ENCODE measurements at places on chromosomes 11 and 22. TPM values are rescaled to one million over a fixed set of nuclear protein-coding genes. Genes with fewer than 3 reads are reported as not detected.

The CCDC157 gene
- 4.3 TPM for total RNA-seq

The PANX2 gene
- 2.4 TPM for total RNA-seq

GRCh38 chr11:69374110-69374945 is 80.4 kb downstream of the MYEOV start:
- H3K27me3 ChIP-seq = no peaks in the 10 kb centered on the region
- no peaks in the 10 kb centered on the region for H3K4me1 ChIP-seq
- H3K36me3 ChIP-seq = no peaks in the 10 kb centered on the region
- H3K4me3 ChIP-seq = no peak overlapping the region

The APOL4 gene
- 0.52 TPM for total RNA-seq

DNA sequence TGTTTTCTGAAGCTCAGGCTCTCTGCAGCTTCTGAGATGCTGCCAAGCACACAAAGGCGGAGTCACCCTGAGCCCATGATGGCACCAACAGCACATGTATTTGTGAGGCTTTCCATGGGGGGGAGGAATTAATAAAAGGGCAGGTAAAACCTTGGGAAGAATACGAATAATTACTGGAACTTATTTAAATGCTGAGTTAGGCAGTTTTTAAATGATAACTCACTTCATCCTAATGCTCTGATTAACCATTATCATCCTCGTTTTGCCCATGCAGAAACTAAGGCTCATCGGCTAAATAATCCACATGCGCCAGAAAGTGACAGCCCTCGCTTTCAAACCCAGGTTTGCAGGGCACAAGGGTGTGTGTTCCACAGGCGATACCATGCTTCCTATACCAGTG is 35.4 kb downstream of the LARGE1 start:
- no peak overlapping the region for H3K4me3 ChIP-seq
- no peaks in the 10 kb centered on the region for H3K27me3 ChIP-seq
- no peak for DNase-seq
- H3K36me3 ChIP-seq = no peaks in the 10 kb centered on the region

DNA sequence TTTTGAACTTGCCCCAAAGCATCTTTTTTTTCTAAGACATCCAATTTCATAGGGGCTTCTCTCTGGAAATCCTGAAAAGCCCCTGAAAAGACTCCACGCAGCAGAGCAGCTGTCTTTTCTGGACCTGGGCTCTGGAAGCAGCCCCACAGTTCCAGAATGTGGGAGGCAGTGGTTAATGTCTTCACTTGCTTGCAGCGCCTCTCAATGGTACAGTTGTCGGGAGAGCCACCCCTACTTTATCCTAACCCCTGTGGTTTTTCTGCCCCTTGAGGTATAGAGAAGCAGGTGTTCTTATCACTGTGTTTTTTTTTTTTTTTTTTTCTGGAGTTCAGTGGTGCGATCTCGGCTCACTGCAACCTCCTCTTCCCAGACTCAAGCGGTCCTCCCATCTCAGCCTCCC is 83.4 kb upstream of the SORL1-AS1 start:
- peaks cover 43% of the 10 kb centered on the region for H3K36me3 ChIP-seq
- no peaks in the 10 kb centered on the region for H3K27me3 ChIP-seq
- no peak overlapping the region for H3K4me3 ChIP-seq
- H3K27ac ChIP-seq = no peak overlapping the region
- DNase-seq = no peak

- H3K27ac ChIP-seq = no peak overlapping the region
- no peaks in the 10 kb centered on the region for H3K4me1 ChIP-seq
- no peak for DNase-seq
- H3K4me3 ChIP-seq = no peak overlapping the region
These were observed 42.1 kb downstream of the PAMR1 start for GRCh38 chr11:35483131-35483820.

- no peaks in the 10 kb centered on the region for H3K27me3 ChIP-seq
- no peak for DNase-seq
- H3K36me3 ChIP-seq = no peaks in the 10 kb centered on the region
- H3K27ac ChIP-seq = no peak overlapping the region
These were observed 227.5 kb downstream of the ADAMTS15 start for GRCh38 chr11:130675917-130676316.

- H3K4me3 ChIP-seq = no peak overlapping the region
- H3K4me1 ChIP-seq = peaks cover 8% of the 10 kb centered on the region
- no peak overlapping the region for H3K27ac ChIP-seq
- no peak for DNase-seq
- no peaks in the 10 kb centered on the region for H3K27me3 ChIP-seq
These were observed 4.6 kb downstream of the MRPL49 start for GRCh38 chr11:65126624-65127274.

DNA sequence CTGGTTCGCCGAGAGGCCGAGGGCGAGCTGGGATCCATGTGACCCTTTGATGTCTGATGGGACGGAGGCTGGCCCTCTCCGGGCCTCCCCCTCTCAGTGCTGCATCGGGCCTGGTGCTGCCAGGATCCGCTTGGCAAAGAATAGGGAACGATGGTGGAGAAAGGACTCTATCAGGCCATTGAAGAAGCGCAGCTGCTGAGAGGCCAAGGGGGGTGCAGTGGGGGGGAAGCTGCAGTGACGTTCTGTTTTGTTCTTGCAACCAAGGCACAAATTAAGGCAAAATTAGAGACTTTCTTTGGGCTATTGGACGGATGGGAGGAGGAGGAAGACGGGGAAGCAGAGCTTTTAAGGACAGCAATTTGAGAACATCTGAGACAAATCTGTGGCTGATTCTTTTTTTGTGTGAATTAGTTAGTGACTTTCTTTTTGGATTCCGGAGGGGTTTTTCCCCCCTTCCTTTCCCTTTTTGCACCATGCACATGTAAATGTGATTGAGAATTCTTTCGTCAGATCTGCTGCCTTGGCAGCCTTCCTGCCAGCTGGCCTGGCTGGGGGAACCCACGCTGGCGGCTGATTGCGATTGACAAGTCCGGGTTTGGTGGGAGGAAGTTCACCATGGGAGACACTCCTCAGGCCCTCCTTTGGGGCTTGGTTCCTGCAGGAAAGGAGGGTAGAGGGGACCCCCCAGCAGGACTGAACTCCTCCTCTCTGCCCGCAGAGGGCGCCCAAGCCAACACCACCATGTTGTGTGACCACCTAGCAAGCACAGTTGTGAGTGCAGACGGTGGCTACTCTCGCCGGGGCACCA is 214.6 kb downstream of the NTM start:
- H3K4me3 ChIP-seq = no peak overlapping the region
- H3K36me3 ChIP-seq = no peaks in the 10 kb centered on the region
- no peaks in the 10 kb centered on the region for H3K4me1 ChIP-seq
- no peaks in the 10 kb centered on the region for H3K27me3 ChIP-seq

GRCh38 chr11:123490527-123490926 is 60.5 kb downstream of the GRAMD1B start:
- peaks cover 18% of the 10 kb centered on the region for H3K36me3 ChIP-seq
- H3K4me1 ChIP-seq = peaks cover 13% of the 10 kb centered on the region
- no peak for DNase-seq
- H3K27ac ChIP-seq = no peak overlapping the region

The MS4A1 gene
- 0.25 TPM for total RNA-seq

DNA sequence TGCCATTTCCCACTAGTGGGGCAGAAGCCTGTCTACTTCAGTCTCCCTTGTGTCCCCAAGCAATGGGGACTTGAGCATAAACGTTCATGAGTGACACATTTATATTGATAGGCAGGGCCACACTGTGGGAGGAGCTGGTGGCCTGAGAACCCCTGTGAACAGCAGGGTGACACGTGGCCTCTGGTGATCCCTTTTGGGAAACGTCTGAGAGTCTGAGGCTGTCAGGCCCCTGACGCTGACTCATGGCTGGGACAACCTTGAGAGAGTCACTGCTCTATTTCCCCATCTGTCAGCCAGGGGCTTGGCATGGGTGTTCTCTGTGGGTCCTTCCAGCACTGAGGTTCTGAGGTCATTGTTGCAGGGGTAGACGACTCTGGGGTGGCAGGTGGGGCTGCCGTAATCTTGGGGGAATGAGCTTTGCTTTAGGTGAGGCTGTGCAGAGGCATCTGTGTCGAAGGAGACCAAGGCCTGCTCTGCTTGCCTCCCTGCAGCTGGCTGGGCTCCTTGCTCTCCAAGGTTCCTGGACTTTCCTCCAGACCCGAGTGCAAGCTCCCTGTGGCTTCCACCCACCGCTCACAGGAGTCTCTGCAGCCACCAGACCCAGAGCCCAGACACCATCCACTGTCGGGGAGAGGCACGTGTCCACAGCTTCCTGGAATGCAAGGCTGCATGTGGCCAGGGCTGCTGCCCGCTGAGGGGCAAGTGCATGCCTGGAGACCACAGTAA is 54.7 kb downstream of the SMIM38 start:
- no peaks in the 10 kb centered on the region for H3K36me3 ChIP-seq
- DNase-seq = no peak
- H3K4me3 ChIP-seq = no peak overlapping the region
- peaks cover 6% of the 10 kb centered on the region for H3K4me1 ChIP-seq
- no peak overlapping the region for H3K27ac ChIP-seq

GRCh38 chr11:73141031-73141308 is 1.1 kb downstream of the FCHSD2 start:
- H3K27ac ChIP-seq = peak overlapping the region; percentile 96
- H3K27me3 ChIP-seq = no peaks in the 10 kb centered on the region
- peaks cover 28% of the 10 kb centered on the region for H3K4me1 ChIP-seq

GRCh38 chr11:83746921-83747585 is 460.9 kb upstream of the CCDC90B start:
- H3K4me3 ChIP-seq = no peak overlapping the region
- no peaks in the 10 kb centered on the region for H3K4me1 ChIP-seq
- H3K36me3 ChIP-seq = no peaks in the 10 kb centered on the region

The NXPE4 gene
- total RNA-seq = not detected

DNA sequence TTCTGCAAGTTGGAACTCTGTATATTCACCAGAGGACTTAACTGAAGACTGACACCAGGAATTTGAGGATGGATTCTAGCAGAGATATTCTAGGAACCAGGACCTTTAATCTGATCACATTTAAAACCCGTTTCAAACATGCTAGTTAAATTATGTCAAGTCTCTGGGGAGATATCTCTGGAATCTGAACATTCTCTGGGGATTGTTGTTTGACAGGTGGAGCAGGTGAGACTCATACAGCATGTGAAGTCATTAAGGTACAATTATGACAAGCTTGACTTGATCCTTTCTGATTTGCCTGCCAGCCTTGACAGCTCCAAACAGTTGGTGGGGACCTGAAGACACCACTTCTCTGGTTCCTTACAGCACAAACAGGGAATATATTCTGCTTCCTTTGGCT is 100.3 kb downstream of the FAT3 start:
- H3K27ac ChIP-seq = no peak overlapping the region
- no peak for DNase-seq
- no peaks in the 10 kb centered on the region for H3K36me3 ChIP-seq
- no peak overlapping the region for H3K4me3 ChIP-seq

The MIOX gene
- total RNA-seq = 0.25 TPM

- H3K27ac ChIP-seq = no peak overlapping the region
- no peak overlapping the region for H3K4me3 ChIP-seq
- no peak for DNase-seq
These were observed 681.1 kb downstream of the OPCML start for GRCh38 chr11:132851247-132851646.

DNA sequence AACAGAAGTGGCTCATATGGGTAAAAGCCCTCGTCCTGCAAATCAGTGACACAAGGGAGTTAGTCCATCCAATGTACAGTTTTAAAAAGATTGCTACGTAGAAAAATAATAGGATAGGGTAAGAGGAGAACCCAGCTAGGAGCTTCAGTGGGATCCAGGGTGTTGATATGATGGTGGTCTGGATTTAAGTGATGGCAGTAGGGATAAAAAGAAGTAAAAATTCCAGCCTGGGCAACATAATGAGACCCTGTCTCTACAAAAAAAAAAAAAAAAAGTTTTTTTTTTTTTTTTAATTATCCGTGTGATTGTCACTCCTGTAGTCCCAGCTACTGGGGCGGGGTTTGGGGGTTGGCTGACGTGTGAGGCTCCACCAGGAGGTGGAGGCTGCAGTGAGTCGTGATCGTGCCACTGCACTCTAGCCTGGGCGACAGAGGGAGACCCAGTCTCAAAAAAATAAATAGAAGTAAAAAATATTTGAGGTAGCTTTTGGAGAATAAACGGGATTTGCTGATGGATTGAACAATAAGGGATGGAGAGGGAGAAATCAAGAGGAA is 7.0 kb upstream of the L3MBTL2 start:
- H3K4me3 ChIP-seq = peak overlapping the region; percentile 86
- no peak overlapping the region for H3K27ac ChIP-seq
- peak; percentile 49 for DNase-seq
- H3K27me3 ChIP-seq = peaks cover 28% of the 10 kb centered on the region
- H3K4me1 ChIP-seq = peaks cover 5% of the 10 kb centered on the region
- no peaks in the 10 kb centered on the region for H3K36me3 ChIP-seq

The MPPED2 gene
- total RNA-seq = not detected

- no peak for DNase-seq
- H3K4me1 ChIP-seq = peaks cover 30% of the 10 kb centered on the region
- H3K4me3 ChIP-seq = peak overlapping the region; percentile 77
- peaks cover 3% of the 10 kb centered on the region for H3K36me3 ChIP-seq
These were observed 542 bp downstream of the GCAT start for GRCh38 chr22:37808294-37808657.

GRCh38 chr22:27875951-27876350 is 43.1 kb downstream of the PITPNB start:
- peaks cover 31% of the 10 kb centered on the region for H3K36me3 ChIP-seq
- no peak overlapping the region for H3K4me3 ChIP-seq
- peak overlapping the region; percentile 25 for H3K27ac ChIP-seq

- H3K4me3 ChIP-seq = no peak overlapping the region
- H3K36me3 ChIP-seq = no peaks in the 10 kb centered on the region
- H3K27ac ChIP-seq = no peak overlapping the region
- peaks cover 31% of the 10 kb centered on the region for H3K27me3 ChIP-seq
These were observed 85.2 kb upstream of the IGLL5 start for GRCh38 chr22:22802339-22802970.

GRCh38 chr11:130588471-130588870 is 140.0 kb downstream of the ADAMTS15 start:
- DNase-seq = no peak
- H3K4me1 ChIP-seq = no peaks in the 10 kb centered on the region
- no peak overlapping the region for H3K4me3 ChIP-seq
- no peaks in the 10 kb centered on the region for H3K36me3 ChIP-seq

The ZP1 gene
- not detected for total RNA-seq

GRCh38 chr11:86204356-86204755 is 40.2 kb upstream of the EED start:
- no peaks in the 10 kb centered on the region for H3K27me3 ChIP-seq
- peaks cover 20% of the 10 kb centered on the region for H3K4me1 ChIP-seq
- no peak overlapping the region for H3K4me3 ChIP-seq
- H3K27ac ChIP-seq = no peak overlapping the region
- DNase-seq = no peak
- H3K36me3 ChIP-seq = no peaks in the 10 kb centered on the region

- no peak overlapping the region for H3K4me3 ChIP-seq
- no peak overlapping the region for H3K27ac ChIP-seq
- H3K4me1 ChIP-seq = no peaks in the 10 kb centered on the region
- no peak for DNase-seq
- H3K36me3 ChIP-seq = no peaks in the 10 kb centered on the region
- peaks cover under 1% of the 10 kb centered on the region for H3K27me3 ChIP-seq
These were observed 4.0 kb downstream of the AIFM3 start for GRCh38 chr22:20970939-20971657.

DNA sequence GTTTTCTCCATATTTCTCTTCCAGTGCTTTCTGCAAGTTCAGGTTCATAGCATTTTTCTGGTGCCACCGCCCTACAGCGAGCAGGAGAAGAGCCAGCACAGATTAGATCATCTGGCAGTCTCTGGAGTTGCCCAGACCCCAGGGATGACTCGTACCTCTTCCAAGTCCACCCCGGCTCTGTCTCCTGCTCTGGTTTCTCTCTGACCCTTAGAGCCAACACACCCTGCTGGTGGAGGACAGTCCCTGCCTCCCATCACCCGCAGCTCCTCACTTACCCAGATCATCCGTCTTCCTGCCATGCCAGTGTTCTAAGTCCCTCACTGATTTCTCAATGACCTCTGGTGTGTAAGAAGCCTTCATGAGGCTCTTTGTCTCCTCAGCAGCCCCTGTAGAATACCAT is 28.0 kb downstream of the TST start:
- H3K4me3 ChIP-seq = no peak overlapping the region
- peaks cover 30% of the 10 kb centered on the region for H3K27me3 ChIP-seq
- H3K27ac ChIP-seq = no peak overlapping the region
- no peaks in the 10 kb centered on the region for H3K4me1 ChIP-seq

All from activated T-helper 2 cell treated with anti-CD3 and anti-CD28 coated beads, Interferon-gamma antibody, Interleukin-2, Interleukin-4, amounts not matched to agents 10 μg/mL and 5 μg/mL and 100 μg/mL, durations not matched to agents 14 hours and 24 hours and 36 hours (primary cell).